ENCODE measurements at places on chromosomes 2 and 18.

DNA sequence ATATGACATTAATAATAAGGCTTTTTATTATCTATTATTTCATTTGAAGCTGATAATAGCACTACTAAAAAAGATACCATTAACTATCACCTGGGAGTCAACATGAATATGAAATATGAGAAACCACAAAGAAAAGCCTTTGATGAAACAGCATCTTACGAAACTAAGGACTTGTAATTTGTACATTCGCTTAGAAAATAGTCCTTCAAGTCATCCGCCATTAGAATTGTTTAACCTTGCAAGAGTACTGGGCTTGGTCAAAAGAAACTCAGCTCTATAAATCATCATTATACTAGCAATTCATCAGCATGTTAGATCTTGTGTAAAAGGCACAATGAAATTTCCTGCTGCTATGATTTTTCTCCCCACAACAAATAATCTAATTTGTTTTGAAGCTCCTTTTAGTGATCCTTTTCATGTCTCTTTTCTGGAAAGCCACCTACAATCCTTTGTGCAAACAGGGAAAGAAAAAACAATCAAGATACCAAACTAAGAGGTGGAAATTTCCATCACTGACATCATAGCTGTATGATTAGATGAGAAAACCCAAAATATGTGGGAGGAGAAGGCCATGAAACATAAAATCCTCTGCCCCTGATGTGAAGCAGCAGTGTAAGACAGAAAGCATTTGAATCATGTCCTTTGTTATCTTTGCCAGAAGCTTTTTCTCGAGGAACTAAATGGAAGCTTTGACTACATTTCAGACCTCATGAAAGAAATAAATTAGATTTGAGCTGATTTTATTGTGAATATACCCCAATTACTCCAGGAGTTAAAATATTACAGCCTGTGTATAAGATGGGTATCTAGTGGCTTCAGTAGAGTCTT lies 31.2 kb downstream of the SCN9A start:
- DNase-seq, result no peak

DNA sequence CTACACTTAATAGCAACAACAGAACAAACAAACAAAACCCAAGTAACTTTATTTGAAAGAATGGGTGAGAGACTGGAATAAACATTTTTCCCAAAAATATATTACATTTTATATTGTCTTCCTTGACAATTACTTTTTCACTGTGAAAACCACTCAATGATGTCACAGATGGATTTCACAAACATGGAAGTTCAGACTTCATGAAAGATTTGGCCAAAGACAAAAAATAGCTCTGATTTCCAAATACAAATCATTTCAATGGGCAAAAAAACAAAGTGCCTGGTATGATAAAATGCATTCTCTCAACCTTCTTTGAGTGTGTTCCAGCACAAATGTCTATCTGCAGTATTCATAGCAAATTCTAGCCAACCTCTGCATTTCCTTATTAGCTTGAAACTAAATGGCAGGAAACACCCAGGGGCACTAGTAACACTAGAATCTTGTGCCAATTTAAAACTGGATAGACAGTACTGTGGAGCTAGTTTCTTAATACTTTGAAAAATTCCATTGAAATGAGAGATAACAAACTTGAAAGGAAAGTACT lies 28.5 kb upstream of the NAPG start:
- DNase-seq, result no peak

DNA sequence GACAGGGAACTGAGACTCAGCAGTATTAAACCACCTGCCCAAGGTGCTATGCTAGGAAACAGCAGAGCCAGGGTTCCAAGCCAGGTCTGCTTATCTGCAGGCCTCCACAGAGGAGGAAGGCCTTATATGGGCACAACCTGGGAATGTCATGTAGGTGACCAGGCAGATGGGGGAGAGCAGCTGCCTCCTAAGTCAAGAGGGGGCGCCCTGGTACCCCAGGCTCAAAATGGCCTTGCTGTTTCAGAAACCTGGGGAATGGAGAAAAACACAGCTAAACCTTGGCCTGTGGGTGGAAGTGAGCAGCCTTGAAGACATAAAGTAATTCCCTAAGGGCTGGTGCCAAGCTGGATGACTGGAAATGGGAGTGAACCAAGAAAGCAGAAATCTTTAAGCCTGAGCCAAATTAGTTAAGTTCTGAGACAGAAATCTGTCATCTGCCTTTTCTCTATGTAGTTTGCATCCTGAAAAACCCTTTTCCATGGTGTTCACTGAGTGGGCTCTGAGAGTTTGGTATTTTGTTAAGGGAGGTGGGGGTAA lies 79.1 kb downstream of the MAPK4 start:
- no peak for DNase-seq

- DNase-seq, result no peak
Measured at GRCh38 chr18:27135504-27136207, 49.5 kb downstream of the CHST9 start.

Measured in PC-9 (cell line).